ENCODE measurements at places on chromosomes 7 and 10. TPM values are rescaled to one million over a fixed set of nuclear protein-coding genes. Genes with fewer than 3 reads are reported as not detected.

The CALN1 gene
- polyA plus RNA-seq: not detected

The LRGUK gene
- 0.21 TPM for polyA plus RNA-seq

DNA sequence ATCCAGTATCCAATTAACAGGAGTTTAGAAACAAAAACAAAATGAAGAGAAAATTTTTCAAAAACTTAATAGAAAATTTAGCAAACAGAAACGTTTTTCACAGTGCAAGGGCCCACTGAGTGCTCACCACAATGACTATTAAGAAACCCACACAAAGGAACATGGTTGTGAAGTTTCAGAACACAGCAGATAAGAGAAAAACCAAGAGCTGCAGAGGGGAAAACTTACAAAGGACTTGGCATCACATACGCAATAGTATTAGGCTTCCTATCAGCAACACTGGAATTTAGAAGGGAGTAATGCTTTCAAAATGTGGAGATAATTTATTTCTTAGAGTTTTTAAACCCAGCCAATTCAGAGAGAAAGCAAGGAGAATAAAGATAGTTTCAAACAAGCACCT, 1.7 kb upstream of the C7orf25 start:
- DNase-seq: no peak

- no peak for DNase-seq
These were observed 945 bp upstream of the RHEB start for GRCh38 chr7:151520419-151521261.

DNA sequence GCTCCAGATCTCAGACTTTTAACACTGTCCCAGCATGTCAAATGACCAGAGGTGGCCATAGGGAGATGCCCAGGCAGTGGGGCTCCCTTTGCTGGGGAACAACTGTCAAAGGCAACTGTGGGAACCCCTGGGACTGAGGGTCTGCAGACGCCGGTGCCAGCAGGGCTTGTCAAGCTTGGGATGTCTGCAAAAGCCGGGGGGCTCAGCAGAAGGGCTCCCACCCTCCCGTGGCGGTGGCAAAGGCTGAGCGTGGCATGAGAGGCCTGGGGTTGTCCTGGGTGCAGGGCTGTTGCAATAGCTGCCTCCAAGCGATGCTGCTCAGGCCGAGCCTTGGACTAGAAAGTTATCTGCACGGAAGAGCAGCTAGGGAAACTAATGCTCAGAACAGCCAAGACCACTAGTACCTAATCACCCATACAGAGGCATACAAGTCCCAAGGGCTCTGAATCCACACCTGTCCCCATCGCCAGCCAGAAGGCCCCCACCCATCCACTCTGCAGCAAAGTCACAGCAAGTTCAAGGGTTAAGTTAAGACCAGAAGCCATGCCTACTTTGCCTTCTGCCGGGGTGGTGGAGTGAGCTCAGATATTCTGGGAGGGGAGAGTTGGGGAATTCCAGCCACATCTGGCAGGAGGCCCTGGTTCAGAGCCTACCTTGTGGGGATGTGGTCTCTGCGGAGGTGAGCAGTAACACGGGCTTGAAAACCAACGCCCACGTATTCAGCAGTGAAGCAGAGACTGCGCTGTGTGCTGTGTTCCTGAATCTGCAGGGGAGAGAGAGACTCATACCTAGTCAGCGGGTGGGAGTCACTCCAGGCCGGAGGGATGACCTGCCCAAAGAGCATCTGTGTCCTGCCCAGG, 4.6 kb downstream of the SH2B2 start:
- no peak for DNase-seq

DNA sequence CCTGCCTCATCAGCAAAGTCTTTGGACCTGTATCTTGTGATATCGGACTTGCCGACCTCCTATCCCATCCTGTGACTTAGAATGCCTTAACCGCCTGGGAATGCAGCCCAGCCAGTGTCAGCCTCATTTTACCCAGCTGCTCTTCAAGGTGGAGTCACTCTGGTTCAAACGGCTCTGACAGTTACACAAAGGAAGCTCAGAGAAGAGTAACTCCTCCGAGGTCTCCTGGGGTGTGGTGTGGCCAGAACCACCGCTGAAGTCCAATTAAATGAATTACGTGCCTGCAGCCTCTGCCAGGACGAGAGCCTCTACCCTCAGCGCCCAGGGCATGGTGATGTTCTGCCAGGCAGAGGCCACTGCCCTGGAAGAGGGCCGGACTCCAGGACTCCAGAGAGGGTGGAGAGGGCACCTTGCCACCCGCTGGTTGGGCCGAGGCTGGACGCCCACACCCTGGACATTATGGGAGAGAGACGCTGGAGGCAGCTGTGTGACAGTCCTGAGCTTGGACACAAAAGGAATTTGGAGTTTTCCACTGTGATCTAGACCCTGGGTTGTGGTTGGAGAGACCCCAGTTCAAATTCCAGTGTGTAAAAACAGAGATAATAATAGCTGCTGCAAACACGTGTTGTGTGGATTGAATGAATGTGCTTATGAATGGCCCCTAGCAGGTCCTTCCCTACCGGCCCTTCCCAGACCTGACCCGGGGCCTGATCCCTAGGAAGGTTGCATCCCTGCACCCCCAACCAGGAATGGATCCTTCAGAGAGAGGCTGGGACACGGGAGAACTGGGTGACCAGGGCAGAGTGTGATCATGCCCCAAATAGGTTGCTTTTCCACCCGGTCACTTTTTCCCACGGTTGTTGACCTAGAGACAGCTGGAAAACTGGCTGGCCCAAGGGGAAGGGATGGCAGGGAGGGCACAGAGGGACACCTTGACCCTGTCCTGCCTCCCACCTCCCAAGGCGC, 37.8 kb upstream of the FZD9 start:
- DNase-seq: no peak

DNA sequence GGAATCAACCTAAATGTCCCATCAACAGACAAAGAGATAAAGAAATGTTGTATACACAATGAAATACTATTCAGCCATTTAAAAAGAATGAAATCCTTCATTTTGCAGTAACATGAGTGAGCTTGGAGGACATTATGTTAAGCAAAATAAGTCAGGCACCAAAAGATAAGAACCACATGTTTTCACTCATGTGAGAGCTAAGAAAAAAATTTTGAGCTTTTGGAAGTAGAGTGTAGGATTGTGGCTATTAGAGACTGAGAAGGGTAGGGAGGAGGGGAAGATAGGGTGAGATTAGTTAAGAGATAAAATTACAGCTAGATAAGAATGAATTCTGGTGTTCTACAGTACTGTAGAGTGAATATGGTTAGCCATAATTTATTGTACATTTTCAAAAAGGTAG, 8.3 kb upstream of the YAE1 start:
- DNase-seq: no peak

DNA sequence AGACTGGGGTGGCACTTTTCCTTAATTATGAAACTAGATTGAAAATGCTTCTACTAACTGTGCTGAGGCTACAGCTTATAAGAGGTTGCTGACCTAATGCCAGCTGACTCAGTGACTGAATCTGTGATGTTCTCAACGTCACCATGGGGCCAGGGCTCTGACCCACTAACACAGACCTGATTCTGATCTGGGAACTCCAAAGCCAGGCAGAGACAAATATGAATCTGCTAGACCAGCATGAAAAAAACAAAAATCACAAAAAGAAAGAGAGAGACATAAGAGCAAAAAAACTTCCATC, 16.1 kb downstream of the USP6NL start:
- DNase-seq: no peak
